ENCODE measurements at places on chromosomes 11 and 22. TPM values are rescaled to one million over a fixed set of nuclear protein-coding genes. Genes with fewer than 3 reads are reported as not detected.

Gene ABCC8
- total RNA-seq, result not detected

Gene ANO9
- 120 TPM for total RNA-seq

DNA sequence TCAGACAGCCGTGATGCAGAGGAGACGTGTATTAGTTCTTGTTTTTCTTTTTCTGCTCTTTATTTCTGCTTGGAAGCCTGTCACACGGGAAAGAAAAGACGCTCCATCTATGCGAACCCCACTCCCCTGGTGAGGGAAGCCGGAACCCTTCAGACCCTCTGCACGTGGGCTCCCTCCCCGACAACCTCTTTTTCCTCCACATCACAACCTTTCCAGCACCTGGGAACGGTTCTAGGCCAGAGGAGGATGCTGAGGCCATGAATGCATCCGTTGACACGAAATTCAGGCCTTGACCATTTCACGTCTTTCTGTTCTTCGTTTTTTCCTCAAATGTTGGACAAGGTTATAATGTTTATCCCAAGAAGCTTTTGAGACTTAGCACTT, 85.3 kb upstream of the WNT7B start:
- no peaks in the 10 kb centered on the region for H3K27me3 ChIP-seq
- no peaks in the 10 kb centered on the region for H3K36me3 ChIP-seq
- DNase-seq, result no peak
- no peak overlapping the region for H3K27ac ChIP-seq

GRCh38 chr22:42500161-42500835, 19.3 kb downstream of the RRP7A start:
- peaks cover 7% of the 10 kb centered on the region for H3K4me1 ChIP-seq
- no peak overlapping the region for H3K27ac ChIP-seq
- DNase-seq, result peak; percentile 82
- no peaks in the 10 kb centered on the region for H3K27me3 ChIP-seq
- no peak overlapping the region for H3K4me3 ChIP-seq
- no peaks in the 10 kb centered on the region for H3K36me3 ChIP-seq

DNA sequence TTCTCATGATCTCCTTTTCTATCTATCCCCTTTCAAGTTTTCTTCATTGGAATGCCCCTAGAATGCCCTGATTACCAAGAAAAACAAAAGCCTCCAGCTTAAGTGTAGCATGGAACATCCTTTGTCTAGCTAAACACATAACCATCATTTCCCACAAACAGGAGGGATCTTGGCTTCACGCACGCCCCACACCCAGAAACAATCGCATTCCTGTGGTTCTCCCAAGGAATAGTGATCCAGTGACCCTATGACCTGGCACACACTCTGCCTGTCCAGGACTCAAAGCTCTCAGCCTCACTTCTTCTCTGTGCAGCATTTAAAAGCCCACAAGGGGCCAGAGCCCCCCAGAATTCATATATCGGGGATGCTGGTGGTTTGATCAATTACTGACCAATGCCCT, 9.3 kb upstream of the POU2AF1 start:
- no peaks in the 10 kb centered on the region for H3K4me1 ChIP-seq
- no peak for DNase-seq
- H3K36me3 ChIP-seq, result no peaks in the 10 kb centered on the region
- H3K4me3 ChIP-seq, result no peak overlapping the region
- H3K27me3 ChIP-seq, result no peaks in the 10 kb centered on the region

DNA sequence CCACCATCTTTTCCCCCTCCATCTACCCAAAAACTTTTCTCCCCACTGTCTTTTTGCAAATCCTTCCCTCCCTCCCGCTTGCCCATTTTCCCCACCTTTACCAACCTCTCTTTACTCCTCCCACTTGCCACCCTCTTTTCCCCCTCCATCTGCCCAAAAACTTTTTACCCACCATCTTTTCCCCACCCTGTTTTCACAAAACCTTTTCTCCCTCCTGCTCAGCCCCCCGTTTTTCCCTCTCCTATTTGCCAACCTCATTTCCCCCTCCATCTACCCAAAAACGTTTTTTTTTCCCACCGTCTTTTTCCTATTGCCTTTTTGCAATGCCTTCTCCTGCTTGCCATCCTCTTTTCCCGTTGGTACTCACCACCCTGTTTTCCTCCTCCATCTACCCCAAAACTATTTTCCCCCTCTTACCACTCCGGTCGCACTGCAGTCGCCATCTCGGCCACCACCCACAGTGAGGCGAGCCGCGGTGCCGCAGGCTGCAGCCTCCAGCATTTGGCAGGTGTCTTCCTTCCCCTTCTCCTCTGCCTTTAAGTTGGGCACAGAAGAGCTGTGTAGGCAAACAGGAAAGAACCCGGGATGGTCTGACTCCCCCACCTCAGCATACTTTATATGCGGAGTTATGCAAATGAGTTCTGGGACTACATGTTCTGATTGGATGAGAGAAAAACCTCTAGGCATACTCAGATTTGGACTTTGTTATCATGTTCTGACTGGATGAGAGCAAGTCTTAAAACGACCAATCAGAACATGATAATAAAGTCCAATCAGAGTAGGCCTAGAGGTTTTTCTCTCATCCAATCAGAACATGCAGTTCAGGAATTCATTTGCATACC, 121.2 kb upstream of the VPREB1 start:
- no peak for DNase-seq
- no peaks in the 10 kb centered on the region for H3K27me3 ChIP-seq
- no peaks in the 10 kb centered on the region for H3K4me1 ChIP-seq
- H3K36me3 ChIP-seq, result no peaks in the 10 kb centered on the region
- H3K4me3 ChIP-seq, result no peak overlapping the region
- no peak overlapping the region for H3K27ac ChIP-seq
